Left lung (tissue), 14 donors: ENCODE measurements at places on chromosomes 2 and 18.

- no peak for DNase-seq
Observed at GRCh38 chr18:73927496-73927895, 220.1 kb downstream of the FBXO15 start.

DNA sequence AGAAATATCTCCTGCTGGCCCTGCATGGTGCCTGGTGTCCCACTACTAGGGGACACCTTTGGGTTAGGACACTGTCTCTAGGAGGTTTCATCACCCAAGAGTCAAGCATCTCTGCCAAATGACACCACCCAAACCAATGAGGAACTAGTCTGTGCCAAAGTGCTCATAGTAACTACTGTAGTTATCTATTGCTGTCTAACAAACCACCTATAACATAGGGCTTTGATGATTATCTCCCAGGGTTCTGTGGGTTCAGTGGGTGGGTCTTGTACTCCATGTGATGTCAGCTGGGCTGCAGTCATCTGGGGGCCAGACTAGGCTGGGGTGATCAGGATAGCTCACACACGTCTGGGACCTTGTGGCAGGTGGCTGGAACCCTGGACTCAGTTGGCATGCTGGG lies 59.8 kb downstream of the EPAS1 start:
- no peak for DNase-seq

GRCh38 chr2:75506101-75506697 lies 54.5 kb downstream of the EVA1A start:
- no peak for DNase-seq

- DNase-seq, result peak; percentile 75
Observed at GRCh38 chr2:73089270-73090030, 17.9 kb upstream of the SFXN5 start.

- no peak for DNase-seq
Observed at GRCh38 chr2:21928292-21928691, 804.5 kb downstream of the TDRD15 start.

DNA sequence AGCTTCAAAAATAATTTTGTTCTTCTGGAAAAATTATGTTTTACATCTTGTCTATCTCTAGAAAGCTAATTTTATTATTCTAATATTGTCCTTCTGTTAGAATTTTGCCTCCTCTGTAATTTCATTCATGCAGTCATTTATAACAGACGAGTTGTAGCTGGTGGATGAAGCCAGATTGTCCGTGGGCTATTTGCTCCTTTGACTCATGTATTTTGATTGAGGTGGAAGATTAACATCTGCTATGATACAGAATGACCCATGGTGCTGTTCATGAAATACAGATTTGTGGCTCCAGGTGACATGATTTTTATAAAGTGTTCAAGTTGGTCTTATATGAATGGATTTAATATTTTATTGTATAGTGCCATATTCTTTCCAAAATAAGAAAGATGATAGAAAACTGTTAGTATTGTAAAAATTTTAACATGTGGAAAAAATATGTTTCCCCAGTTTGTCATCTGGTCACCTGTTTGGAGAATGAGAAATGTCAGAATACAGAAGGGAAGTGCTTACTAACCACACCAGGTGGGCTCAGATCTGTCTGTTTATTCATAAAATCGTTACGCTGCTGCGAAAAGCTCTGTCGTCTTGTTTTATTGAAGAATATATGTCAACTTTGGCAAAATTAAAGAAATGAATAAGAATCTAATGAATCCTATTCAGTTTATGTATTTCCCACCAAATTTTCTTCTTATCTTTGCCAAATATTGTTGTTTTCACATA lies 20.4 kb upstream of the L3MBTL4 start:
- no peak for DNase-seq
